Heart right ventricle (tissue), 16 donors: ENCODE measurements at places on chromosomes 16 and 17.

- DNase-seq = peak; percentile 48
Measured at GRCh38 chr17:77810536-77810935, 148.0 kb upstream of the TNRC6C start.

- DNase-seq = no peak
Measured at GRCh38 chr17:48663134-48663924, 37.2 kb upstream of the HOXB9 start.

DNA sequence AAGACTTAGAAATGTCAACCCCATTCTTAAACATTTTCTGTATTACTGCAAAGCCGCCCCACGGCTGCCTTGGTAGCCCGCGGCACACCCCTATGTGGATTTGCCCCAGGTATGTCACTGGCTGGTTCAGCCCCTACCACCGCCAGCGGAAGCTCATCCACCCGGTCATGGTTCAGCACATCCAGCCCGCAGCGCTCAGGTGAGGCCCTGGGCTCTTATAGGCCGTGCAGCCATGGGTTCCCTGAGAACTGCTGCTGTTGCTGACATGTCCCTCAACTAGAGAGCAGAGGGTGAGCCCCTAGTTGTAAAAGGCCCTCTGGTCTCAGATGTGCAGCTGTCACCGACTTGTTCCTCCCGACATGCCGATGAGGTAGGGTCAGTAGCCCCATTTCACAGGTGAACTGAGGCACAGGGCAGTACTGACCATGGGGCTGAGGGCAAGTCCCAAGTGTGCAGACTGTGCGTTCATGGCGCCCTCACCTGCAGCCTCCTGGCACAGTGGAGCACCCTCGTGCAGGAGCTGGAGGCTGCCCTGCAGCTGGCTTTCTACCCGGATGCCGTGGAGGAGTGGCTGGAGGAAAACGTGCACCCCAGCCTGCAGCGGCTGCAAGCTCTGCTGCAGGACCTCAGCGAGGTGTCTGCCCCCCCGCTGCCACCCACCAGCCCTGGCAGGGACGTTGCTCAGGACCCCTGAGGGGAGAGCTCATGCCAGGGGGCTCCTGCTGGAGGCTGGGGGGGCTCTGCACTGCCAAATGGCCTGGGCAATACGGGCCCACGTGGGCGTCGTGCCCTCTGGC lies 8.7 kb downstream of the CYBC1 start:
- DNase-seq = no peak

DNA sequence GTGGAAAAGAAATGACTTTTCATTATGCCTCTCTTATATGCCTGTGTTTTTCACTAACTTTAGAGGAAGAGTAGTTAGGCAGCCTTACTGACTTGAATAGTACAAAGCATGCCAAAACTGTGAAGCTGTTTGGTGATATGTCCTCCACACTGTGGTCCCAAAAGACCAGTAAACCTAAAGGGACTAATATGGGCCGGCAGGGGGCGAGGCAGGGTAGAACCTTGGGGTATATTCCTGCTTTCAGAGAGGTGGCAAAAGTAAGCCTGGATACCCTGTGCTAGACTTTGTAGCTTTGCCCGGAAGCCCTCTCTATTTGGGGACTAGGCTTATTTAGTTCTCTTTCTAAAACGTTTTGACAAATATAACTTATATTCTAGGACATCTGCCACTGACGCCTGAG lies 36.5 kb upstream of the VWA3A start:
- DNase-seq = no peak

GRCh38 chr17:78774453-78774852 lies 7.6 kb downstream of the CYTH1 start:
- DNase-seq = no peak

GRCh38 chr17:32822996-32823395 lies 53.9 kb downstream of the MYO1D start:
- no peak for DNase-seq
